ENCODE measurements at places on chromosomes 5 and 9.

- no peak for ATAC-seq
Observed at GRCh38 chr5:79653843-79654242, 35.8 kb upstream of the CMYA5 start.

DNA sequence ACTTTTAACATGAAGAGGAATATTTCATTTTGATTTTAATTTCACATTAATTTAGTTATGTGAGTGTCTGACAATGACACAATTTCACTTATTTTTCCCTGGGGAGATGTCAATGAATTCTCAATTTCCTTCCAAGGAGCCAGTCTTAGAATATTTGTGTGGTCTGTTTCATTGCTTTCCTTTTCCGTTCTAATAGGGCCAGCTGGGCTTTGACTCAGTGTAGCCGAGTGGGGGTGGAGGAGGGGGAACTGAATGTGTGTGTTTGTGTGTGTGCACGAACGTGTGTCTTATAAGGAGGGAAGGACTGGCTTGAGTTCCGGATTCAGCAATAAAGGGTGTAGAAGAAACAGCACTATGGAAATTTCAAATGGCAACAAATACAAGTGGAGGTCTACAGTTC lies 100.0 kb downstream of the BASP1 start:
- ATAC-seq: no peak

DNA sequence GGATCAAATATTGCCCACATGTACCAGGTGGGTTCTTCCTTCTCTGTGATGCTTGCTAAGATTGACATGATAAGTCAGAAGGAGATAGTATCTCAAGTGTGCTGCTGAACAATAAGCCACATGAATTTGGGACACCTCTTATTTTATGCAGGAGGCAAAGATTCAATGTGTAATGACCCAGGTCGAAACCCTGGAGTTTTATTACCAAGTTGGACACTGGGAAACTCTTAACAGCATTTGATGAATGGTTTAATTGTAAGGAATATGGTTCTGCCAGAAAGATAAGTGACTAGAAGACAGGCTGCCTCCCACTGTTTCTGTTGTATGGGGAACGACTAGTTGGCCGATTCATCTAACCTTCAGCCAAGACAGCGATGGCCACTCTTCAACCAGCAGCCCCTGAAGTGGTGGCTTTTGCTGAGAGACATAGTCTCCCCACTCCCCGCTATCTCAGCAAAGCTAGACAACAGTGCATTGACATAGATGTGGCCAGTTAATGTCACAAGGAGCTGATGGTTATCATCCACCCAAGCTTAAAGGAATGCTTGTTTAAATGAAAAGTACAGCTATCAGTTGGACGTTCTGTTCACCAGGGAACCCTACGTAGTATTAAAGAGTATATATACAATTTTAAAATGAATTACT lies 407.7 kb downstream of the KDM4C start:
- ATAC-seq: no peak

- no peak for ATAC-seq
Observed at GRCh38 chr5:114948363-114948762, 221.3 kb downstream of the TRIM36 start.

DNA sequence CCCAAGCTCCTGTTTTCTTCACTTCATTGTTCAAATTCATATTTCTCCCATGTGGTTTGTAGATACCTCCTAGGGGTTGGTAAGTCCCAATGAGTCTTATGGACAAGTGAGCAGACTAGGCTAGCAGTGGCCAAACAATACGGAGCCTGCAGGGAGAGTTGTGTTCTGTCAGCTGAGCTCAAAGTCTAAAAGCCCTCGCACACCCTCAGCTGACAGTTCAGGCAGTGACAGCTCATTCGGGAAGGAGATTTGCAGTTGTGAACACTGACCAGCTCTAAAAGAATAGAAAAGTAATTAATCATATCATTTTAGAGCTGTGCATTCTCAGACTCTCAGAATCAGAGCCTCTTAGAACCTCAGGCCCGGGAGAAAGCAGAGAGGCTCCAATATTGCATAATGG lies 95.1 kb downstream of the SH3TC2 start:
- no peak for ATAC-seq

DNA sequence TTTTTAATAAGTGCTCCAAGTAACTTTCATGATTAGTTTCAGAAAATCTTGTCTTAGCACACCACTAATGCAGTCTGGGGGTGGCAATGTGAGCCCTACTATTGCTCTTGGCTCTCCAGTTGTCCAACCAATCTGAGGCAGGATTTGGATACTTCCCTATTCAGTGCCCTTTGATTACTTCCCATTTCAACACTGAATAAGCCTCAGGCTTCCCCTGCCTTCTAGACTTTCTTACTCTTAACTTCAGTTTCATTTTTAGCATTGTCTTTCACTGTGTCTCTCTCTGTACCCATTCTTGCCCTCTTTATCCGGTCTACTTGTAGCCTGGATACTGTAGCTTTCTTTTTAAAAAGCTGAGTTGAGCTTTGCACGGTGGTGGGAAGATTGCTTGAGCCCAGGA lies 186.1 kb downstream of the C9orf152 start:
- no peak for ATAC-seq

DNA sequence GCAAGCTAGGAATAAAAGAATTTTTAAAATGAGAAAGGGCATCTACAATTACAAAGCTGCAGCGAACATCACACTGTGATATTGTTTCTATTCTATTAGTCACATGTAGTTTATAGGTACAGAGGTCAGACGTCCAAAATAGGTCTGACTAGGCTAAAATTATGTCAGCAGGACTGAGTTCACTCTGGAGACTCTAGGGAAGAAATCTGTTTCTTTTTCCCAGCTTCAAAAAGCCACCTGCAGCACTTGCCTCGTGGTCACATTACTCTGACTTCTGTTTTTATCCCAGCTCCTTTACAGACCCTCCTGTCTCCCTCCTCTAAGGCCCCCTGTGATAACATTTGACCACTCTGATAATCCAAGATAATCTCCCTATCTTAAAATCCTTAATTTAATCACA lies 5.1 kb upstream of the CKS2 start:
- ATAC-seq: no peak

- peak; percentile 24 for ATAC-seq
Observed at GRCh38 chr9:42388146-42388690, 204.8 kb downstream of the SPATA31A6 start.

DNA sequence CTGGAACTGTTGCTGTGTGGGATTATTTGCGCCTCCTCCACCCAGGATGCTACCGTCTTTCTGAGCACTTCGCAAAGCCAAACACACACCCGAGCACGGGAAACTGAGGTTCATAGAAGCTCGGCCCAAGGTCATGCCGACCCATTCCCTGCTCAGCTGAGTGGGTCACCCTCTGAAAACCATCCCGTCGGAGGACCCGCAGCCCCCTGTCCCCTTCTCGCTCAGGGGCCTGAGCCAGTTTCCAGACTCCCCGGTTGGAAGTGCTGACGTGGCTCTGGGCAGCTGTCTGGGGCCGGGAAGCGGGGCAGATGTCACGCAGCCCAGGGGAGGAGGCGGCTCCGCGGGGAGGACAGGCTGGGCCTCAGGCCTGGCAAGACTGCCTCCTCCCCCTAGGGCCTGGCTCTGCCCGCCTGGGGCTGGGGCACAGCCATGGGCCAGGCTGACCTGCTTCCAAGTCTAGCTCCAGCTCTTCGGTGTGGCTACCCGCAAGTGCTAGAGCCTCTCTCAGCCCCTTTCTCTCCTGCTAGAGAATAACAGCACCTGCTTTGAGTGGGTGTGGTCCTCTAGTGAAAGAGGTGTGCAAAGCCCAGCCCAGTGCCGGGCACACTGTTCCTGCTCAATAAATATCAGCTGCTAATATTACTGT lies 9.9 kb upstream of the CXXC5 start:
- peak; percentile 68 for ATAC-seq

GRCh38 chr5:137501226-137501625 lies 2.1 kb upstream of the SPOCK1 start:
- ATAC-seq: no peak

DNA sequence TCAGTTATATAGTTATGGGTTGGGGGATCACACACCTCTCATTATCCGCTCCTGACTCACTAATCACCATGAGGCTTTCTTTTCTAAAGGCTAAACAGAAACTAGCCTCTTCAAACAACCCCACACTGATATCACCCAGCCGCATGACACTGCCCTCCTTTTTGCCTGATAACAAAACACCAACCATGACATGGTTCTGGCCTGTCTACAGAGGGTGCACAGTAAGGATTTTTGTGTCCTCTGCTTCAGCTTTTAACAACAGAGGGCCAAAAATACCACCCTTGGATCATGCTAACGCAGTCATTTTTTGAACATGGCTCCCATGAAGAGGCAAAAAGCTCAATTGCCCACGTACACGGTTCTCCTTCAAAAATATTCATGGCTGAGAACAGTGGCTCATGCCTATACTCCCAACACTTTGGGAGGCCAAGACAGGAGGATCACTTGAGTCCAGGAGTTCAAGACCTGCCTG lies 4.0 kb downstream of the CMBL start:
- ATAC-seq: no peak

GRCh38 chr9:106643211-106643930 lies 219.6 kb upstream of the ZNF462 start:
- ATAC-seq: no peak

DNA sequence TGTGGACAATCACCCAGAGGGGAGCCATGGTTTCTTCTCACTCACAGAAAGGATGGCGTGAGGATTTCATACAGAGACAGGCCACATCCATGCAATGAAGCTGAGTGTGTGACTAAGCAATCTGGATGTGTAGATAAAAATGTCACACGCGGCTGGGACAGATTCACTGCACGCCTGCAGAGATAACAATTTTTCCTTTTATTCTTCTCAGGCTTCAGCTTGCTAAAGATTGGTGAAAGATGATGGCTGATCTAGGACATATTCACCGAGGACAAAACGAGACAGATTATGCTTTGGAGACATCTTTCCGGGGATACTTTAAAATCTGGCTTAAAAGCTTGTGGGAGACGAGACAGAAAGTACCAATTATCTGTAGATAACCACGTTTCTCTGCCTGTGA lies 313.9 kb upstream of the TRPC7 start:
- ATAC-seq: no peak

DNA sequence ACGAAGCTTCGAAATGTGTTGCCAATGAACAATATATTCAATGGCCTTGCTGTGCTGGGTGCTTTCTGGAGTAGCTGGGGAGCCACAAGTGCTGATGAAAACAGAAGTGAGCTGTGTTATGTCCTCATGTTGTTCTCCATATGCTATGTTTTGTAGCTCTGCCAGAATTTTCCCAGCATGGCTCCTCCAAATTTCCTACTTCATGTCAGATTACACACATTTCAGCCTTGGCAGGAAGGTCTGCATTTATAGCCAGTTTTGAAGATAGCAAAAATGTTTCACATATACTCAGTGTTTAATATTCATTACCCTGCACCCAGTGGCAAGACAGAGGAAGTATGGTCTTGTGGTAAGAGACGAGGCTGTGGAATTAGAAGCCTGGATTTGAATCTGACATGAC lies 22.6 kb upstream of the NMUR2 start:
- ATAC-seq: no peak

GRCh38 chr9:71544464-71544863 lies 223.8 kb downstream of the CEMIP2 start:
- no peak for ATAC-seq

GRCh38 chr5:42491699-42492098 lies 68.5 kb downstream of the GHR start:
- no peak for ATAC-seq

- no peak for ATAC-seq
Observed at GRCh38 chr9:118170032-118170955, 466.1 kb downstream of the TLR4 start.

All from SK-N-SH treated with all-trans-retinoic acid at 6 μM for 48 hours (cell line).